Breast epithelium (tissue), 4 donors: ENCODE measurements at places on chromosomes 7 and 10. TPM values are rescaled to one million over a fixed set of nuclear protein-coding genes. Genes with fewer than 3 reads are reported as not detected.

The BAIAP2L1 gene
- total RNA-seq = 11.0 TPM

The PNLIP gene
- not detected for total RNA-seq

The MAT1A gene
- total RNA-seq = 0.29 TPM

DNA sequence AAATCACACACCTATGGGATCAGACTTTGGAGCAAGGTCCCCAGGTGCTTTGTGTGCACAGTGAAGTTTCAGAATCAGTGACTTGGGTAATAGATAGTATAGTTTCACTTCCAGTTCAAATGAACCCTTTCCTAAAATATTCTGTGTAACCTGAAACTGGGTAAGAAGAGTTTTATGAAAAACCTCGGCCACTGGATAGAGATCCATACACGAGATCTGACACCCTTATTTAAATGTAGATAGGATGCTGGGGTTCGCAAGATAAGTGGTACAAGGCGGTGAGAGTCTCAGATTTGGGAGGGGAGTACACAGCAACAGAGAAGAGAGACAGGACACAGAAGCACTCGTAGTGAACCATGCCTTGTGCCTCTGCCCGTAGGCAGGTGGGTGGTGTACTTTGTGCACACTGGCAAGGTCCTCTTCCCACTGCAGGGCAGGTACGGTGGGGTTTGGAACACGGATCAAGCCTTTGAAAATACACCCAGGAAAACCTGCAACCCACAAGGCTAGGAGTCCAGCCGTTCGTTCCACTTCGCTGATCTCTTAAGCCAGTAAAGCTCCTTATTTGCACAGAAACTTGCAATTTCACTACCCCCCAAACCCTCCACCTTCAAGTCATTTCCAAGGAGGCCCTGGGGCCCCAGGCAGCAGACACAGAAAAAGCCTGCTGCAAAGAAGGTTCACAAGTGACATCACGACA lies 162.8 kb downstream of the USP6NL start:
- H3K4me1 ChIP-seq = no peaks in the 10 kb centered on the region
- H3K27me3 ChIP-seq = no peaks in the 10 kb centered on the region
- H3K36me3 ChIP-seq = no peaks in the 10 kb centered on the region
- no peak overlapping the region for H3K27ac ChIP-seq
- H3K4me3 ChIP-seq = no peak overlapping the region

GRCh38 chr10:11663763-11664555 lies 52.5 kb upstream of the USP6NL start:
- H3K27ac ChIP-seq = no peak overlapping the region
- H3K36me3 ChIP-seq = no peaks in the 10 kb centered on the region
- H3K4me1 ChIP-seq = no peaks in the 10 kb centered on the region
- no peak for DNase-seq

GRCh38 chr10:7551950-7552716 lies 114.6 kb downstream of the ITIH5 start:
- no peak for DNase-seq
- H3K4me3 ChIP-seq = no peak overlapping the region
- H3K4me1 ChIP-seq = no peaks in the 10 kb centered on the region
- no peaks in the 10 kb centered on the region for H3K27me3 ChIP-seq

GRCh38 chr10:1374511-1375345 lies 318.5 kb downstream of the WDR37 start:
- no peaks in the 10 kb centered on the region for H3K36me3 ChIP-seq
- no peaks in the 10 kb centered on the region for H3K4me1 ChIP-seq
- no peak overlapping the region for H3K27ac ChIP-seq
- peaks cover 43% of the 10 kb centered on the region for H3K27me3 ChIP-seq
- no peak overlapping the region for H3K4me3 ChIP-seq

- H3K4me3 ChIP-seq = no peak overlapping the region
- no peak overlapping the region for H3K27ac ChIP-seq
- H3K27me3 ChIP-seq = no peaks in the 10 kb centered on the region
- peaks cover 20% of the 10 kb centered on the region for H3K4me1 ChIP-seq
- H3K36me3 ChIP-seq = no peaks in the 10 kb centered on the region
- DNase-seq = no peak
Measured at GRCh38 chr7:151699928-151700319, 177.0 kb downstream of the PRKAG2 start.

- no peak overlapping the region for H3K4me3 ChIP-seq
- H3K27ac ChIP-seq = no peak overlapping the region
- H3K27me3 ChIP-seq = no peaks in the 10 kb centered on the region
- no peak for DNase-seq
- no peaks in the 10 kb centered on the region for H3K4me1 ChIP-seq
- no peaks in the 10 kb centered on the region for H3K36me3 ChIP-seq
Measured at GRCh38 chr7:7254908-7255307, 72.6 kb downstream of the C1GALT1 start.

DNA sequence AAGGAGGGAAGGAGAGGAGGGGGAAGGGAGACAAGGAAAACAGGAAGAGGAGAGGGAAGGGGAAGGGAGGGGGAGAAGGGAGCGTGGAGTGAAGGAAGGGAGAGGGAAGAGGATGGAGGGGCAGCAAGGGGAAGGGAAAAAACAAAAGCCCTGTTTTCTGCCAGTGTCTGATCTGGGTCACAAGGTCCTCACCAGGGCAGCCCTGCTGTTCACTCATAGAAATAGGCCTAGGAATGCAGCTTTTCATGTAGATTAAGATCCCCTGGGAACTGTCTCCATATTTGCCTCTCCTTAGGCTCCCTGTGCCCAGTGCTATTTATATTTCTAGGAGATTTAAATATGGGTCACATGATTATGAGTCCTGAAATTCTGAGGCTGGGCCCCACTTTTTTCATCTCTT lies 790.7 kb downstream of the TNS3 start:
- no peaks in the 10 kb centered on the region for H3K27me3 ChIP-seq
- H3K4me1 ChIP-seq = no peaks in the 10 kb centered on the region
- H3K4me3 ChIP-seq = no peak overlapping the region
- H3K27ac ChIP-seq = no peak overlapping the region

DNA sequence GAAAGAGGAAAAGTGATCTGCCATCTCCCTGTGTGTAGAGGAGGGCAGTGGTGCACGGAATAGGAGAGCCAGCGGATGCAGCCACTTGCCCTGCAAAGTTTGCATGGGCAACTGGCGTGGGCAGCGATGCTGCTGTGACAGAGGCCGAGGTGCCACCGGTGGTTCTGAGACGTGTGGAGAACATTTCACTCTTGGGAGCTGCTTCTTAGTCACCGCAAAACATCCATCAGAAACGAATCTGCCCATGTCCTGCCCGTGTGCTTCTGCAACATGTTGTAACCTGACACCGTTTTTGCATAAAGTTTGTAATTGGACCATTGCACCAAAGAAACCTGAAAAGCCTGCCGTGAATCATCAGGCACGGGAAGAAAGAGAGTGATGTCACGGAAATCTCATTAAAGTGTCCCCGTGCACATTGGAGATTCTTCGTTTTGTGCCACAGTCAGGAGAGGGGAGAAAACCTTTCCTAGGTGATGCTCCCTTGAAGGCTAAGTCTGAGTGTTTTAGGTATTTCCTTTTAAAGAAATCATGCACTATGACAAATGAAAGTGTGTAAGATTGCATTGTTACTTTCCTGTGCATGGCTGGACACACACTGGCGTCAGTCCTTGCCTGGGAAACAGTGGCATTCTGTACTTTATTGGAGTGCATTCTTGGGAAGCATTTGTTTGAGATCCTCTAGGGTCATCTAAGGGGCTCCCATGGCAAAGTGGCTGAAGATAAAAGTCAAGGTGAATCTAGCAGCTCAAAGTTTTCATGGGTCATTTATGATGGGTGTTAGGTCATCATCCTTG lies 302.6 kb downstream of the KLF6 start:
- no peaks in the 10 kb centered on the region for H3K27me3 ChIP-seq
- H3K4me3 ChIP-seq = no peak overlapping the region
- no peak for DNase-seq
- peak overlapping the region; percentile 92 for H3K27ac ChIP-seq
- H3K4me1 ChIP-seq = peaks cover 8% of the 10 kb centered on the region
- H3K36me3 ChIP-seq = no peaks in the 10 kb centered on the region

DNA sequence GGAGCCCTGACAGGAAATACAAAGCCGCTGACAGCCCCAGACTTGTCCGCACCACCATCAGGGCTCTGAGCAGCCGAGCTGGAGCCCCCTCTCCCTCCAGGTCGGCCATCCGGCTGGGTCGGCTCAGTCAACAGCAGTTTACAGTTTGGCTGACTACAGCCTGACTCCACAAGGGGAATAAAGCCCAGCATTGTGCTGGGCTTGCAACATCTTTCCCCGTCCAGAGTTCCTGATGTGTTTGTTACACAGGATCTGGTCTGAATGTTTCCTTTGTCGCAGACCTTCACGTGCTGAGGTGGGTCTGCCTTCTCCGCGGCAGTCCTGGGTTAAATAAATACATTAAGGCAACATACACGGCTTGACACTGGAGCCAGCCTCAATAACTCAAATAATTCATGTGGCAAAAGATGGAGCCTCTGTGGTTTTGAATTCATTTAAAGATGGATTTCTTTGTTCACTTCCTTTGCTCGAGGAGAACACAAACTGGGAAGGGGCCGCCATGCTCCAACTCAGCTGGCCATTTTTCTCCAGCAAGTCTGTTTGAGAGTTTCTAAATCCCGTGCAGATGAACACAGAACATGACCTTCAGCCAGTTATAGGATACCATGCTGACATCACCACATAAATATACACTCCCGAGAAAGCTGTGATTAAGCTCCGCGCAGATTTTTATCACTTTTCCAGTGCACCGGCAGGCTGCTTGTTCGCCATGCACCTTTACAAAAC lies 192.1 kb downstream of the WDR11 start:
- H3K4me1 ChIP-seq = no peaks in the 10 kb centered on the region
- H3K27me3 ChIP-seq = no peaks in the 10 kb centered on the region
- peak overlapping the region; percentile 45 for H3K27ac ChIP-seq

DNA sequence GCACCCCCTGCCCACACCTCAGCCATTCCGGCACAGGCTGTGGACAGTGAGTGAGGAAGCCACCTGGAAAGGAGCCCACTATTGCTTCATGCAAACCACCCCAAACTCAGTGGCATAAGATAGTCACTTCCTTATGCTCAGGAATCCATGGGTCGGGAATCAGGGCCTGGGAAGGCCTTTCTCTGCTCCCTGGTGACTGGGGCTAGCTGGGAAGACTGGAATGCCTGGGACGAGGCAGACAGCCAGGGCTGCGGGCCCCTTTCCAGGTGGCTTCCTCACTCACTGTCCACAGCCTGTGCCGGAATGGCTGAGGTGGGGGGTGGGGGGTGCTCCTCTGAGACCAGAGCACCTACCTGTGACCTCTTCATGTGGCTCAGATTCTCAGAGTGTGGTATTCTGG lies 74.1 kb upstream of the GRB10 start:
- H3K36me3 ChIP-seq = no peaks in the 10 kb centered on the region
- no peak for DNase-seq
- no peak overlapping the region for H3K4me3 ChIP-seq
- H3K4me1 ChIP-seq = no peaks in the 10 kb centered on the region
- no peaks in the 10 kb centered on the region for H3K27me3 ChIP-seq

GRCh38 chr10:59631882-59632807 lies 77.5 kb downstream of the SLC16A9 start:
- H3K4me1 ChIP-seq = no peaks in the 10 kb centered on the region
- no peak for DNase-seq
- no peak overlapping the region for H3K4me3 ChIP-seq
- no peaks in the 10 kb centered on the region for H3K36me3 ChIP-seq
- no peak overlapping the region for H3K27ac ChIP-seq
- no peaks in the 10 kb centered on the region for H3K27me3 ChIP-seq

DNA sequence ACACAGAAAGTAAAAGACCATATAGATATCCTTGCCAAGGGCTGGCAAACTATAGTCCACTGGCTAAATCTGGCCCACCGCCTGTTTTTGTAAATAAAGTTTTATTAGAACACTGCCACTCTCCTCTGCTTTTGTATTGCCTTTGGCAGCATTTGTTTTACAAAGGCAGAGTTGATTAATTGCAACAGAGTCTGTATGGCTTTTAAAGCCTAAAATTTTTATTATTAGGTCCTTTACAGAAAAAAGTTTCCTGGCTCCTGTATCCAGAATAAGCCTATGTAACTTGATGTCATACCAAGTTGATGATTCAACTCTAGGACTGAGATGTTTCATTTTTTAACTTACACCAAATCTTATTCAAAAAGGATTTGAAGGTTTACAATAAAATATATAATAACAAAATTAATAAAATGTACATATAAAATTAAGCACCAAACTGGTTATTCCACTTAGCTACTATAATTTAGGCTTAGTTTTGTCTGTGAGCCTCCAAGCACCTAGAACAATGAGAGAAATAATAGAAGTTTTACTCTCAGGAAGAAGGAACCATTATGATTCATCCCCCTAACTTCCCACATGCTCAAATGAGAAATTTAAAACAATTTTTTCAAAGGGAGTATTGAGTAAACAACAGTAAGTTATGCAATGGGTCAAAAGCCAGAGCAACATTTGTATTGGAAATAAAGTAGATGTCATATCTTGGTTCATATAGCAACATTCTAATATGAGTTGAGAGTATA lies 31.9 kb downstream of the CPED1 start:
- no peaks in the 10 kb centered on the region for H3K4me1 ChIP-seq
- H3K4me3 ChIP-seq = no peak overlapping the region
- no peaks in the 10 kb centered on the region for H3K27me3 ChIP-seq
- DNase-seq = no peak
- no peaks in the 10 kb centered on the region for H3K36me3 ChIP-seq
